ENCODE measurements at places on chromosomes 16 and 17.

DNA sequence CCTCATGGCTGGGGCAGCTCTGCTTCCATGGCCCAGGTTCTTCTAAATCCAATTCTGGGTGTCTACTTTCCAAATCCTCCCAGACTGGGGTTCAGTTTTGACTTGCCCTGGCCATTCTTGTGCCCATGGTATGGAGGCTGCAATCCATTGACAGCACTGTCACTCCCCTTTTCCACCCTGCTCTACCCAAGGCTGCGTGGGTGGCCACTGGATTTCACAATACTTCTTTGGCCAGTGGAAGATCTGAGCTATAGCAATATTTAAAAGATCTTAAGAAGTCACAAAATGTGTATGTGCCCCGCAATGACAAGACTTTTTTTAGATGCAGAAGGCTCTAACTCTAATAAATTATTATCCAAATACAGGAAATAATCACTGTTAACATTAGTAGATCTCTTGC lies 329.4 kb upstream of the CCL2 start:
- DNase-seq = no peak

DNA sequence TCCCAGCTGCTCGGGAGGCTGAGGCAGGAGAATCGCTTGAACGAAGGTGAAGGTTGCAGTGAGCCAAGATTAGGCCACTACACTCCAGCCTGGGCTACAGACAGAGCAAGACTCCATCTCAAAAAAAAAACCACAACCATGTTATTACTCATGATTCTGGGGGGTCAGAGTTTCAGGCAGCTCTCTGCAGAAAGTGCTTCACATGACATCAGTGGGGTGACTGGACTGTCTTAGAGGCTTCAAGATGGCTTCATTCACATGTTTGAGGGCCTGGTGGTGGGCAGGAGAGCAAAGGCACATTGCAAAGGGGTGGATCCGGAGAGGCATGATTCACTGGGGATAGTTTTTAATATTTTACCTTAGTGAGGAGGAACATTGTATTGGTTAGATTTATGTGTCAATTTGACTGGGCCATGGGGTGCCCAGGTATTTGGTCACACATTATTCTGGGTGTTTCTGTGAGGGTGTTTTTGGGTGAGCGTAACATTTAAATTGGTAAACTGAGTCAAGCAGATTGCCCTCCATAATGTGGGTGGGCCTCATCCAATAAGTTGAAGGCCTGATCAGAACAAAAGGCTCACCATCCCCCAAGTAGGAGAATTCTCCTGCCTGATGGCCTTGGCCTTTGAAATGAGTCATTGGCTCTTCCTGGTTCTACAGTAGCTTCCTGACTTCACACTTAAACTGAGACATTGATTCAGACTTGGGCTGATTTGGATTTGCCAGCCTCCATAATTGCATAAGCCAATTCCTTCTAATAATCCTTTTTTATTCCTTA lies 109.8 kb downstream of the GOSR1 start:
- DNase-seq = no peak

DNA sequence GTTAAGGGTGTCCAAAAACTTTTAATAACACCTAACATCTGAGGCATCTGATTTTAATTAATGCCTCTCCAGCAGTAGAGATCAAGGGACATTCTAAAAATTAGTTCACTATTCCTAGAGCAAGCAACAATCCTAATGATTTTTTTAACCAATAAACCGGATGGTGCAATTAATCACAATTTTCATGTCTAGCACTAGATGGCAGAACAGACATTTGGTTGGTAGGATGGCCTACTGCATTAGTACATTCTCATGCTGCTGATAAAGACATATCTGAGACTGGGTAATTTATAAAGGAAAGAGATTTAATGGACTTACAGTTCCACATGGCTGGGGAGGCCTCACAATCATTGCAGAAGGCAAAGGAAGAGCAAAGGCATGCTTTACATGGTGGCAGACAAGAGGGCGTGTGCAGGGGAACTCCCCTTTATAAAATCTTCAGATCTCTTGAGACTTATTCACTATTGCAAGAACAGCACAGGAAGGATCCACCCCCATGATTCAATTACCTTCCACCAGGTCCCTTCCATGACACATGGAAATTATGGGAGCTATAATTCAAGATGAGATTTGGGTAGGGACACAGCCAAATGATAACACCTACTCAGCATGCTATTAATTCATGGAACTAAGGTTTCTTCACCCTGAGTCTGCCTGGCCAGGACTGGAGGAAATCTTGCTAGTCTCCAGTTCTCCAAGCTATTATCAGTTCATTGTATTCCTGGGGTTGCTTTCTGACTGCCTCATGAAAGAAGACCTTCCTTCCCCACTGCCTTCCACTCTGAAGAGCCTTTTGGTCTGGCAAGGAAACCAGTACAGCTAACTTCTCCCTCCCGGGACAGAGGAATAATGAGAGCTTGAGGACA lies 24.8 kb downstream of the HS3ST3A1 start:
- no peak for DNase-seq

DNA sequence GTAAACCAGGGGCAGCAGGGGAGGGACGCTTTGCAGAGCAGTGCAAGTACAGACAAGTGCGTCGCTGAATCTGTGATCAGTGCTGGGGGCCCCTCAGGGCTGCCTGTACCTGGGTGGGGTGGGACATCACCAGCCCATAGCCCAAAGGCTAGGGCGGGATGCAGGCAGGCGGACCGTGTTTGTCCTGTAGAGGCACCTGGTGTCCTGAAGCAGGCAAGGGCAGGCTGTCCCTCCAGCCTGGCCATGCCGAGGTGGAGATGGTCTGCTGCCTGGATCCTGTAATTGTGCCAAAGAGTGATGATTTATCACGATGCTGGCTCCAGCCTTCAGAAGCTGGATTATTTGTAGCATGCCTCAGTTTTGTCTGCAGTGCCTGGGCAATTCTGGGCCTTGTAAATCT lies 137.9 kb upstream of the GSE1 start:
- no peak for DNase-seq

GRCh38 chr17:66711401-66711800 lies 123.5 kb upstream of the CACNG5 start:
- DNase-seq = no peak

- no peak for DNase-seq
Measured at GRCh38 chr16:57760357-57761160, 25.0 kb downstream of the KATNB1 start.

DNA sequence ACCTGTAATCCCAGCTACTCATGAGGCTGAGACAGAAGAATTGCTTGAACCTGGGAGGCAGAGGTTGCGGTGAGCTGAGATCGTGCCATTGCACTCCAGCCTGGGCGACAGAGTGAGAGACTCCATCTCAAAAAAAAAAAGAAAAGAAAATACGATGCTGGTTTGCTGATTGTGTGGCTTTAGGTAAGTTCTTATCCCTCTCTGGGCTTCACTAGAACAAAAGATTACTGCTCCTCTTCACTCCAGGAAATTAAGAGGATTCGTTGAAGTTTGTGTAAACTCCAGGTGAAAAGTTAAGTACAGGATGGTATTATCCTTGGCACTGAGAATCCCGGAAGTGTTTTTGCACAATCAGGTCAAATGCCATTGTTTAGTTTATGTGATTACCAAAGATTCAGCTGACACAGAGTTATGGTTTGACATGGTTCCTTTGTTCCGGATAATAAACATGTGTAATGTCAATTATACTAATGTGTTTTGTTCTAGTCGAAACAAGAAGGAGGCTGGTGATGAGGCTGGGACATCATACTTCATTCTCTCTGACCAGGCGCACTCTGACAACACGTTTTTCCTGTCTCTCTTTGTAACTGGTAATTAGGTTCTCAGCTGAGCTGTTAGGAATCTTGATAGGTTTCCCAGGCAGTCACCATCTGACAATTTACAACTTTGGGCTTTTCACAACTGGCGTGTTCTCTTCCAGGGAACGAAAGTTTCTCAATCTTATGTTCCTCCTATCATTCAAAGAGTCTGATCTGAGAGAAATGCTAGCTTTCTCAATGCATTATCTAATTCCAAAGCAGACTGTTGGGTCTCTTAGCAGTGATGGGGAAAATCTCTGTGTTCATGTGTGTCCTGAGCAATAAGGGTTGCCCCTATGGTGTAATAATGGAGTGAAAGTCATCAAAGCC lies 10.8 kb upstream of the TAOK1 start:
- DNase-seq = no peak

DNA sequence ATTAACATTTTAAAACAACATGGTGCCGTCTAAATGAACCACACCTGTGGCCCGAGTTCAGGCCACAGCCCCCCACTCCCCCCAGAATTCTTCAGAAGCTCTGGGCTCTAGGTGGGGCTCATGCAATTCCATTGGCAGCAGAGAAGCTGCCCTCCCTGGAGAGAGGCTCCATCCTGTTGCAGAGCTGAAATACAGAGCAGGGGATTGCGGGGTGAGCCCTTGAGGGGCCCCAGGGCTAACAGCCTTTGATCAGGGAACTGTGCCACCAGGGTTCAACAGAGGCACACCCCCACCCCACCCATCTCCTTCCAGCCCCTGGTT lies 69.3 kb downstream of the ABR start:
- DNase-seq = no peak

DNA sequence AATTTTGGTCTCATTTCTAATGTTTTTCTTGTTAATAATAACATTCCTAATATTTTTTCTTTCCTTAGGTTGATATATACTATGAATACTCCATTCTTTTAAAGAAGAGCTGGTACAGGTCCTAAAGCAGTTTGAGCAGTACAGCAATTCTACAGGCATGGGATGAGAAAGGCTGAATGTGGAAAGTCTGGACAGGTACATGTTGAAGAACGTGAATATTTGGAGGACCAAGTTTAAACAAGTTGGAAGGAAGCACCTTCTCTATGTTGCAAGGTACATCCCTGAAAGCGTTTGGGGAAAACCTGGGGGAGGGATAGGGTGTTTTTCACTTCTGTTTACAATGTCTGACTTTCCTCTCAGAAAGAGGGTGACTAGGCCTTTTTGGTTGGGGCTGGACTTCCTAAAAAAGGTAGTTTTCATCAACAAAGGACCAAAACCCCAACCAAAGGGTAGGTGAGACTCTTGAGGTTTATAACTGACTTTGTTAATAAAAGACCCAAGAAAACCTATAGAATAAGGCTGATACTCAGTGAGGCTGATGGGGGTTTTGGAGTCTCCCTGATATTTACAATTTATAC lies 95.9 kb upstream of the AXIN2 start:
- DNase-seq = no peak

GRCh38 chr17:7043497-7044198 lies at the start of gene SLC16A11:
Gene SLC16A11 (minus strand): TSS chr17:7044092. CDS start chr17:7043513, 579 bp downstream.
- no peak for DNase-seq

DNA sequence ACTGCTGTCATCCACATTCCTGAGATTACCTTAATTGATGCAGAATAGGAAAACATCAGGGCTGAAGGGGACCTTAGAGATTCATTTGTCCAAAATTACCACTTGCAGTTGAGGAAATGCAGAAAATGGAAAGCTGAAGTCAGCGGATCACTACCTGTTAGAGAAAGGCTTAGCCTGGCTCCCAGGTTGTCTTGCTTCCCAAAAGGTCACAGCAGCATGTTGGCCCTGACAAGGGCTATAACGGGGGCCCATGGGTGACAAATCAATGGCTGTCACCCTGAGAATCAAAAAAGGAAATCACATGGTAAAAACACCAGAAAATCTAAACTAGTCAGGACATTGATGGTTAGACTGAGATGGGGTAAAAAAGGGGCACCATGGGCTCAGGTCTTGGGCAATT lies 51.7 kb downstream of the HLF start:
- DNase-seq = no peak

GRCh38 chr17:80986816-80987475 lies 4.7 kb upstream of the CHMP6 start:
- DNase-seq = no peak

GRCh38 chr17:65035704-65036103 lies 20.8 kb downstream of the GNA13 start:
- DNase-seq = no peak

- DNase-seq = no peak
Measured at GRCh38 chr17:62966426-62967204, 580 bp downstream of the TANC2 start.
